ENCODE measurements at places on chromosomes 2 and 18.
A peak's percentile ranks its signal among the peaks of the same experiment; 100 is the strongest.

DNA sequence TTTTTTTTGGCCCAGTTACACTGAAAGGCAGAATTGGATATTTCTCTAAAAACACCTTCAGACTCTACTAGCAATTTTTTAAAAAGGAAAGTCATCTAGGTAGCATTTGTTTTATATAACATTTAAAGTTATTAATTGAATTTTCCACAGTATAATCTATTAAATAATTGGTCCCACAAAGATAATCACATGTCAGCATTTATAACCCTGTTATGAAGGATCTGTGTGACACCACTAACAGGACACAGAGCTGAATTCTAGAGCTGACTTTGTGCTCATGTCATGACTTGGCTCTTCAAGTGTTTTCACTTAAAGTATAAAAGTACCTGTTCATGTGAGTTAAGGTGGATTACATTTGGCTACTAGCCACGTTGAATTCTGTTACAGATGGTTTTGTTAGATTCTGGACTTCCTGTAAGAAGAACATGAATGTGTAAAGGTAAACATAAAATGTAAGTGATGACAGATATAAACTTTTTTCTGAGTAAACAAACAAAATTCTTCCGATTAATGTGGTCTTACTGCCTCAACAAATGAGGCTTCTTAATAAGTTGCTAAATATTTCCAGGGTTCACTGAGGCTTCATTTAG, 69.1 kb upstream of the PROKR1 start:
- DNase-seq = no peak

DNA sequence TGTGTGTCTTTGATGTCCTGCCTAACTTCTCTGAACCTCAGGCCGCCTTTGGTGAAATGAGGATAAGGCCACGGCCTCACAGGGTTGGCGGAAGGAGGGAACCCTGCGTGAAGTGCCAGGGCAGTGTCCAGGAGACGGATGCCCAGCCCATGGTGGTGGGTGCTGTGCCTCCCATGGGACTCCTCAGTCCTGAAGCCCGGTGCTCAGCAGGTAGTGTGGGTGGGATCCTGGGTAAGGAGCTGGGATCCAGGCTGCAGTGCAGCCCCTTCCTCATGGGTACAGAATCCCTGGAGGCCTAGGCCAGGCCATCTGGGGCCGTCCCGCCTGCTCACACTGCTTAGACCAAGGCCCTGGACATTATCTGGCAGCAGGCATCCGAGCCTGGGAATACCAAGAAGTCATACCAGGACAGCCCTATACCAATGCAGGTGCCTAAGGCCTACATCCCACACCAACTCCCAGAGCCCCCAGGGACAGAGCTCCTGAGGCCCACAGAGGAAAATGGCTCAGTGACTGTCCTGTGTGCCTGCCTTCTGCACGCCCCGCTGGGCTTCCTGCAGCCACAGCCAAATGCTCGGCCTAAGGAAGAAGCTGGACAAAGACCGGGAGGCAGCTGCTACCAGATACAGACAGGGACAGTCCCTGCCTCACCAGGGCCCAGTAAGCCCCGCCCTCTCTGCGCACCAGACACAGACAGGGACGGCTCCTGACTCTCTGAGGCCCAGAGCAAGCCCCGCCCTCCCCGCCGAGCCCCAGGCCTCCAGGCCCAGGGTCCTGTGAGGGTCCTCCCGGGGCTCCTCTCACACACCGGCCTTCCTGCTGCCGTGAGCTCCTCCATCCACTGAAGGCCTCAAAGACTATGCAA, 78.0 kb downstream of the NDUFA10 start:
- DNase-seq = no peak

DNA sequence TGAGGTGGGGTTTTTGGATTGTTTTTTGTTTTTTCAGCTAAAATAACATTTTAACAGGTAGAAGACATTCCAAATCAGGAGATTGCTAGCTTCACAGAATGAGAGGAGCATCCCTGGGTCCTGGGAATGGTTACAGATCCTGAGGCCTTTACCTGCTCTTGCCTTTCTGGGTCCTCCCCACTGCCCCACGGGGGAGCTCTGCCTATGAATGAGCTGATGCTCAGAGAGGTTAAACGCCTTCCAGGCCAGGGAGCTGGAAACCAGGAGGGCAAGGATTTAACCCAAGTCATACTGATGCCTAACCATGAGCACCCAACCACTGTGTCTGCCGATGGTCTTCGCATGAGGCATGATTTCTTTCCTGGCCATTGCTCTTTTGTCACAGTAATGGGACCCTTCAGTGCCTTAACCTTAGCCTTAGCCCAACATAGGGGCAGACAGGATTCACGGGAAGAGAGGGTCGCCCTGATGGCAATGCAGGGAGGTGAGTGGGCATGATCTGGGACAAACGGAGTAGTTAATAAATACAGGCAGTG, 16.1 kb downstream of the MOCOS start:
- DNase-seq = no peak

GRCh38 chr2:46812361-46813019, 103.1 kb downstream of the MCFD2 start:
- no peak for DNase-seq

DNA sequence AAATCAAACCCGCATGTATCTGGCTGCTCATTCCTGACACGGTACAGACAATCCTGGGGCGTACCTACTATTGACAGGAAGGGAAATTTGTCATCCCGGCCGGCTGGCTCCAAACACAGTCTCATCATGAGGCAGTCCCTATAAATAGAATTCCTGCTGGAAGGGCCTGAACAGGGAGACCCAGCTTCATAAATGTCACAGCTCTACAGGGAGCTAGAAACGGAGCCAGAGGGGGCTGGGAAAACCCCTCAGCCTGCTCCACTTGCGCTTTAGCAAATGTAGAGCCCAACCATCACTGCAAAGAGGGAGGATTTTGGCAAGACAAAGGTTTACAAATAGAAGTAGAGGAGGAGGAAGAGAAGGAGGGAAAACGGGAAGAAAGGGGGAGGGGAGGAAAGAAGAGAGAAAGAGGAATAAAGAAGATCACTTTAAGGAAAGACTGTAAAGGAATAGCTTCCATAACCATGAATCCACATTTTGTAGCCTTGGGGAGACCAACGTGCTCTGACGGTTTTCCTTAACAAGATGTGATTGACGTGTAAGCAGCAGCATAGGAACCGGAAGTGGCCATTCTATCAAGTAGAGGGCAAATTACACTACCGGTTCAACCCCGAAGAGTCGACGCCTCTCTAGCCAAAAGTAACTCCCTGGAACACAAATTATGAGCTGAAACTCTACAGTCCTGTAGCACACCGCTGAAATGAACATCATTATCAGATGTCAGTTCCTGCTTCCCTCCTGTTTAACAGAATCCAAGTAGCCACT, 56.8 kb upstream of the TTN start:
- no peak for DNase-seq

- DNase-seq = peak; percentile 64
Observed at GRCh38 chr2:40244675-40245074, 207.2 kb downstream of the SLC8A1 start.

DNA sequence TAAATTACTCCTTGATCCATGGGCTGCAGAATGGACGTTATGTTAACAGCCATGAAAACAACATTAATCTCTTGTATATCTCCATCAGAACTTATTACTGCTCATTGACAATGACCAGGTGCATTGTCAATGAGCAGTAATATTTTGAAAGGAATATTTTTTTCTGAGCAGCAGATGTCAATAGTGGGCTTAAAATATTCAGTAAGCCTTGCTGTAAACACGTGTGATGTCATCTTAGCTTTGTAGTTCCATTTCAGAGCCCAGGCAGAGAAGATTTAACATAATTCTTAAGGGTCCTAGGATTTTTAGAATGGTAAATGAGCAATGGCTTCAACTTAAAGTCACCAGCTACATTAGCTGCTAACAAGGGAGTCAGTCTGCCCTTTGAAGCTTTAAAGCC, 26.6 kb downstream of the CFAP210 start:
- no peak for DNase-seq

- no peak for DNase-seq
Observed at GRCh38 chr18:74084184-74084855, 63.3 kb downstream of the FBXO15 start.

DNA sequence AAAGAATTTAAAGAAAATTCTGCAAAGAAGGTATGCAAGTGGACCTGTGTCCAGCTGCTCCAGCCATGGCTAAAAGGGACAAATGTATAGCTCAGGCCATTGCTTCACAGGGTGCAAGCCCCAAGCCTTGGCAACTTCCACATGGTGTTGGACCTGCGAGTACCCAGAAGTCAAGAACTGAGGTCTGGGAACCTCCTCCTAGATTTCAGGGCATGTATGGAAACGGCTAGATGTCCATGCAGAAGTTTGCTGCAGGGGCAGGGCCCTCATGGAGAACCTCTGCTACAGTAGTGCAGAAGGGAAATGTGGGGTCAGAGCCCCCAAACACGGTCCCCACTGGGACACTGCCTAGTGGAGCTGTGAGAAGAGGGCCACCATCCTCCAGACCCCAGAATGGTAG, 284.0 kb upstream of the RAB6C start:
- no peak for DNase-seq

- DNase-seq = no peak
Observed at GRCh38 chr2:66443186-66443978, 8.5 kb downstream of the MEIS1 start.

DNA sequence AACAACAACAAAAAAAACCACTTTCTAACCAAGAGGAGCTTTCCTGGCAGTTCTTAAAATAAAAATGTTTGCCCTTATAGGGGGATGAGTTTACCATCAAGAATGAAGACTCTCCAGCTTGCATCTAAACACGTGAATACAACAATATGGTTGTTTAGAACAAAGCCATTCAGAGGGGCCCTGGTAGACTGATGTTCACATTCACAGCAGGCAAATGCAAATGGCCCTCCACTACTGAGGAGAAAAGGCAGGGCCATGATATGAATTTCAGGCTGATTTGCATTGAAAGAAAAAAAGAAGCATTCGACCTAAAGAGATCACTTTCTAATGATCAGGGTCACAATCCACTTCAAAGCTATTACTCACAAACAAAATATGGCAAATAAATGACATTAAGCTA, 65.3 kb upstream of the OTOS start:
- no peak for DNase-seq

GRCh38 chr2:183248866-183249567, 124.8 kb downstream of the NUP35 start:
- peak; percentile 66 for DNase-seq

- no peak for DNase-seq
Observed at GRCh38 chr2:181364492-181365170, 92.6 kb upstream of the ITGA4 start.

- no peak for DNase-seq
Observed at GRCh38 chr2:235721625-235722024, 227.8 kb downstream of the AGAP1 start.

GRCh38 chr18:48348739-48349138, 60.4 kb downstream of the ZBTB7C start:
- DNase-seq = no peak

GRCh38 chr2:86064006-86064405, 41.7 kb downstream of the POLR1A start:
- DNase-seq = no peak

GRCh38 chr18:36386150-36386920, 88.8 kb downstream of the FHOD3 start:
- DNase-seq = no peak

- DNase-seq = peak; percentile 64
Observed at GRCh38 chr2:16613539-16614011, 52.1 kb downstream of the CYRIA start.

GRCh38 chr2:235689427-235689853, 195.6 kb downstream of the AGAP1 start:
- DNase-seq = no peak

DNA sequence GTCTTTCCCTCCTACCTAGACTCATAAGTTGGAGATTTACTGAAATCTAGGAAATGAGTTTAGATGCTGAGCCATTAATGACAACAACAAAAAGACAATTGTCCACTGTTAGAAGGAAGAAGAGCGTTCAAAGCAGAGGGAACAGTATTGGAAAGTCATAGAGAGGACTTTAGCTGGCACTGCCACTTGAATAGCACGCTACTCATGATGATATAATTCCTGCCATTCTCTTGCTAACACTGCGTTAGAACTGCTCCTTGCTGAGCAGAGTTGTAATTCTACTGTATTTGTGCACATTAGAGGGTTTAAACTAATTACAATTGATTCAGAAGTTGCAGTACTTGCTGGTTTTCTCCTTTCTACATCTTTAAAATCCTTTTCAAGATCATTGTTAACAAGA, 9.0 kb upstream of the AFTPH start:
- no peak for DNase-seq

DNA sequence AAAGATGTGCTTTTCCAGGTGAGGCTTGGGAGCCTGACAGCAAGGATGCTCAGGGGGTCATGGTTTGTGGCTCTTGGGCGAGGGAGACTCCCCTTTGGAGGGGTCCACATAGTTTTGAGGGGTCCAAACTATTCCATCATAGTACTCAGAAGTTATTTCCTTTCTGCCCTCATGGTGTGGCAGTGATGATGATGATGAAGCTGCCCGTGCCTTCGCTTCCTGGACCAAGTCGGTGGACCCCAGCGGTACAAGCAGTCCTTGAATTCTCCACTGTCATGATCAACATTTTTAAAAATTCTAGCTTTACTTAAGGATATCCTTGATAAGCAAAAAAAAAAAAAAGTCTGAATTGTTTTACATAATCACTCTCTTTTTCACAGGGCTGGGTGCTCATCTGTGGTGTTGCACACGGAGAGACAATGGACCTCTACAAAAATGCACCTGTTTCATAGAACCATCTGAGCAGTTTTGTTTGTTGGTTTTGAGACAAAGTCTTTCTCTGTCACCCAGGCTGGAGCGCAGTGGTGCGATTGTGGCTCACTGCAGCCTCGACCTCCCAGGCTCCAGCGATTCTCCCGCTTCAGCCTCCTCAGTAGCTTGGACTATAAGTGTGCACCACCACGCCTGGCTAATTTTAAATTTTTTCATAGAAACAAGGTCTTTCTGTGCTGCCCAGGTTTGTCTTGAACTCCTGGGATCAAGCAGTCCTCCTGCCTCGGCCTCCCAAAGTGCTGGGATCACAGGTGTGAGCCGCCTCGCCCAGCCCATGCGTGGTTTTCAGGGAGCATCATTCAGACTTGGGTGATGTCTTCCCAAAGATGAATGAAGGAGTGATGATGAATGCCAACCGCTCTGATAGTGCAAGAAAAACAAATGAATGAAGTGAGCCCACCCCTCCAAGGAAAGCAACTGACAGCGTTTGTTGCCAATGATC, 271.4 kb upstream of the HDAC4 start:
- DNase-seq = no peak

DNA sequence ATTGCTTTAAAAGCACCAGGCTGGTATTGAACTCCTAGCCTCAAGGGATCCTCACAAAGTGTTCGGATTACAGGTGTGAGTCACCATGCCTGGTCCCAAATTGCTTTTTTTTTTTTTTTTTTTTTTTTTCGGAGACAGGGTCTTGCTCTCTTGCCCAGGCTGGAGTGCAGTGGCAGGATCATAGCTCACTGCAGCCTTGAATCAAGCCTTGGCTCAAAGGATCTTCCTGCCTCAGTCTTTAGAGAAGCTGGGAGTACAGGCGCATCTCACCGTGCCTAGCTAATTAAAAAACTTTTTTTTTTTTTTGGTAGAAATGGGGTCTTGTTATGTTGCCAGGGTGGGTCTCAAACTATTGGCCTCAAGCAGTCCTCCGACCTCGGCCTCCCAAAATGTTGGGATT, 12.8 kb downstream of the MTA3 start:
- DNase-seq = no peak

DNA sequence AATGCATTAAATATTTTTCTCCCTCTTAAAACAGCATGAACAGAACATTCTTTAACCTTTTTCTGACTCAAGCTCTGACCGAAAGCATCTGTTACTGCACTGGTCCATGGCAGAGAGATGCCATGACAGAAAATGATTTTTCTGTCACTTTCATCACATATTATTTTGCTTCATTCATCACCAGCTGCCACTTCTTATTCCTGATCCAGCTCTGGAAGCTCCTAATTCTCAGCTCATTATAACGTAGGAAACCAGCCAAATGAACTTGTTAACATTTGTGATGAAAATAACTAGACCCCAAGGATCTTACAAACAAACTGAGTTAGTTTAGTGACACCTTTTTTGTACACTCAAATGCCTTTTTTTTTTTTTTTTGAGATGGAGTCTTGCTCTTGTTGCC, 7.6 kb upstream of the CFLAR start:
- DNase-seq = no peak
